ENCODE measurements at places on chromosomes 16 and 17.
A peak's percentile ranks its signal among the peaks of the same experiment; 100 is the strongest.

DNA sequence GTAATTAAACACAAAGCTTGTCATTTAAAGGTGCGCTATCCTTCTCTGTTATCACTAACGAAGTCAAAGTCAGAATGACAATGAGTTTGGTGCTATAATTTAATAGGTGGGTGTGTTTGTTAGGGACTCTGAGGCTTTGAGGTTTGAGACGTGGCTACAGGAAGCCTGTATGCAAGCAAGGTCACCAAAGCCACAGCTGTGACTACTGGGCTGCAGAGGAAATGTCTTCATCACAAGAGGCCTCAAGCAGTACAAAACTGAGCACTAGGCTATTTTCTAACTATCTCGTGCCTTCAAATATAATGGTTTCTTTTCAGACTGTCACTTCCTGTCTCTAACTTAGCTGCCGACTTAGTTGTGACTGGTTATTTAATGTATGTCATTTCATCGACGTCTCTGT, 141.2 kb downstream of the AATF start:
- DNase-seq = peak; percentile 76

GRCh38 chr17:33952425-33952824, 302.7 kb upstream of the CCL2 start:
- no peak for DNase-seq

GRCh38 chr17:3913531-3914311, 2.5 kb downstream of the P2RX1 start:
- peak; percentile 88 for DNase-seq

GRCh38 chr17:75398279-75398678, 7.2 kb downstream of the GRB2 start:
- no peak for DNase-seq

GRCh38 chr16:64983231-64983630, 138.6 kb downstream of the CDH11 start:
- no peak for DNase-seq

- DNase-seq = no peak
These were observed 228.7 kb downstream of the CDH13 start for GRCh38 chr16:82855471-82855870.

GRCh38 chr17:45052052-45052772, 780 bp upstream of the DCAKD start:
- peak; percentile 56 for DNase-seq

DNA sequence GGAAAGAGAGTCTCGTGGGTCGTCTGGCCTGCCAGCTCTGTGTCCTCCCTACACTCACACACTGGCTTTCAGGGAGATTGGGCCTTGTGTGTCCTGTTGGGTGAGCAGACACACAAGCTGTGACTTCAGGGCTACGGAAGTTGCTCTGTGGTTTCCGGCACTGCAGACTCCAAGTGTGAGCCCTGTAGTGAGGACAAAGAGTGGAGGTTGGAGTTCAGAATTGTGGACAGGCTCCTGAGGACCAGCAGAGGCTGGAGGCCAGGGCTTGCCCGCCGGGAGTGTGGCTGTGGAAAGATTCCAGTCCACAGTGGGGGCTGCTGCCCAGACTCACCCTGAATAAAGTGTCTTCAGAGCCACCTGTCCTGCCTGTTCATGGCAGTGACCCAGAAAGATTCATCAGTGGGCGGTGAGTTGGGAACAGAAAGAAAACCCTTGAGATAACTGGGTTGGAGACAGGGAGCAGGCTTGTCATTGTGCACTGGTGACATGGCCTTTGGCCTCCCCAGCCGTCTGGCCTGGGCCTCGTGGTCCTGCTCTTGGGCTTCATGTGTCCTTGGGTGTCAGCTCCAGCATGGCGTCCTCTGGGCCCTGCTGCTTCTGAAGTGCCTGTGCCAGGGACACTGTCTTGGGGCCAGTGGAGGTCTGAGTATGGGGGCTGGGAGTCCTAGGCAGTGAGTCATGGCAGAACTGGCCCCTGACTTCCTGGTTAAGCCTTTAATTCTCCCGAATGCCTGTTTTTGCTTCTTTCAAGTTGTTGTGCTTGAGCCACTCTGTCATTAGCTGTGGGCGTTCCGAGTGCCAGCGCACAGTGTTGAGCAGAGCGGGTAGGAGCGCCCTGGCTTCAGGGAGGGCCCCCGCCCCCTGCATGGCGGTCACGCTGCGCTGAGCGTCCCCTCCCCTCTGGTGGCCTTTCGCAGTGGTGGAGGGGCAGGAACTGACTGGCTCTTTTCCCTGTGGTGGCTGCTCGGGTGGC, 19.9 kb upstream of the ZNF750 start:
- peak; percentile 67 for DNase-seq

- DNase-seq = no peak
These were observed 141.8 kb downstream of the CMIP start for GRCh38 chr16:81586417-81586816.

DNA sequence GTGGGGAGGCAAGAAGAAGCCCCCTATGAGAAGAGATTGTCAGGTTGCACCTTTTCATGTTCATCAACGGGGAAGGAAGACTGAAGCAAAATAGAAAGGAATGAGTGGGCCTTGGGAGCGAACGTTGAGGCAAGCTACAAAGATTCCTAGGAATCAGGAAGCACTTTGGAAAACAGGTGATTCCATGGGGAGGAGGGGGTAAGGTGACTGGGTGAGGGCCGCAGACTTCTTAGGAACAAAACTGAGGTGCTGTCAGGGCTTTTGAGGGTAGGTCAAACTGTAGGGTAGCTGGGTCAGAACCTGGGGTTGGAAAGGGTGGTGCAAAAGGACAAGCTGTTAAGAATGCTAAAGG, 528 bp downstream of the ITFG1 start:
- DNase-seq = no peak

GRCh38 chr16:83185902-83186301, 559.1 kb downstream of the CDH13 start:
- DNase-seq = no peak

DNA sequence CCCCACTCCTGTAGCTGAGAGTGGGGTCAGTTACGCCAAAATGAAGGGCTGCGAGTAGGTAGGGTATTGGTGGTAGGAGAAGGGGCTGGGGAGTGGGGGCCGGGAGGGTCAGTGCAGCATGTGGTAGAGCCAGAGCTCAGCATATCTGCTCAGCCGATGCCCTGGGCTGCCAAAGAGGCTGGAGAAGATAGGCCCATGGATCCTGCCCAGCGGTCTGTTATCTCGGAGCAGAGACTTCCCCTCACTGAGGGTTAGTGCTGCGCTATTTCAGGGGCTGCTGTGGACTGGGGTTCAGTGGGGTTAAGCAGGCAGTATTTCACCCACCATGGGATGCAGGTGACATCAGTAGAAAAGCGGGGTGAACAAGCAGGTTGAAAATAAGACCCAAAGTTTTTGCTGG, 19.7 kb downstream of the RHBDL3 start:
- DNase-seq = no peak

DNA sequence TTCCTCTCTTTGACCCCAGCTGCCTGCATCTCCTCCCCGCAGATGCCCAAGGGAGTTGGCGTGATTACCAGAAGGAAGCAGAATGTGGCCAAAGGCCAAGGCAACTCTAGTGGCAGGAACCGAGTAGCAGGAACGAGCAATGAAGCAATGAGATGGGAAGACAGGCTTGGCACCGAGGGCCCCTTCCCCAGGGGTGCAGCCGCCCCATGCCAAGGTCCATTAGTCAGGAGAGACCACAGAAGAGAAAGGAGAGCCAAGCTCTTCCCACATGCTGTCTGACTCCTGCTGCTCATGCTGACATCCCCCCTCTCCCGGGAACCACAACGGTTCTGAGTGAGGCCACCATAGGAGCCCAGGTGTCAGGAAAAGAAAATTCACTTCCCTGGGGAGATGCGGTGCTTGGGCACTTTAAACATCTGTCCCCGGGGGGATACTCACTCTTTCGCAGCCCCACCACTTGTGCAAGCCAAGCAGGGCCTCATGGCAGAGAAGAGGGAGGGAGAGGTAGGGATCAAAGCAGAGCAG, 67.4 kb downstream of the MYO18A start:
- DNase-seq = no peak

DNA sequence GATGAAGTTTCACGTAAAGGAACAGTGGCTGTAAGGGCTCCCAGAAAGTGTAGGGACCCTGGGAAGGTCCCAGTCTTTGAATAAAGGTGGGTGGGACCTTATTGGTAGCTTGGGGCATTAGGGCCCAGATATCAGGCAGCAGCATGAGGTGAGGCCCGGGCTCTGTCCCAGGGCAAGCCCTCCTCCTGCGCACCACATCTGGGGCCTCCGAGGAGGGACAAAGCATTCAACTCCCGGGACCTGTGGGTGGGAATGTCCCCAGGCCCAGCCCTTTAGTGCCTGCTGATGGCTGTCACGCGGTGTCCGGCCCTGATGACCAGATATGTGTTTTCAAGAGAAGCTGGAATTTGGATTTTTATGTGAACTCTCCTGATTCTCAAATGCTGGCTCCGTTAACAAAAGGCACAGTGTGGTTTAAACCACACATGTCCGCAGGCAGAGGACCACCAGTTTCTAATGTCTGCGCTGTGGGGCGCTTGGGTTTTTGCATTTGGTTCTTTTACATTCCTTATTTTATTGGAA, 30.4 kb downstream of the RAI1 start:
- DNase-seq = no peak

DNA sequence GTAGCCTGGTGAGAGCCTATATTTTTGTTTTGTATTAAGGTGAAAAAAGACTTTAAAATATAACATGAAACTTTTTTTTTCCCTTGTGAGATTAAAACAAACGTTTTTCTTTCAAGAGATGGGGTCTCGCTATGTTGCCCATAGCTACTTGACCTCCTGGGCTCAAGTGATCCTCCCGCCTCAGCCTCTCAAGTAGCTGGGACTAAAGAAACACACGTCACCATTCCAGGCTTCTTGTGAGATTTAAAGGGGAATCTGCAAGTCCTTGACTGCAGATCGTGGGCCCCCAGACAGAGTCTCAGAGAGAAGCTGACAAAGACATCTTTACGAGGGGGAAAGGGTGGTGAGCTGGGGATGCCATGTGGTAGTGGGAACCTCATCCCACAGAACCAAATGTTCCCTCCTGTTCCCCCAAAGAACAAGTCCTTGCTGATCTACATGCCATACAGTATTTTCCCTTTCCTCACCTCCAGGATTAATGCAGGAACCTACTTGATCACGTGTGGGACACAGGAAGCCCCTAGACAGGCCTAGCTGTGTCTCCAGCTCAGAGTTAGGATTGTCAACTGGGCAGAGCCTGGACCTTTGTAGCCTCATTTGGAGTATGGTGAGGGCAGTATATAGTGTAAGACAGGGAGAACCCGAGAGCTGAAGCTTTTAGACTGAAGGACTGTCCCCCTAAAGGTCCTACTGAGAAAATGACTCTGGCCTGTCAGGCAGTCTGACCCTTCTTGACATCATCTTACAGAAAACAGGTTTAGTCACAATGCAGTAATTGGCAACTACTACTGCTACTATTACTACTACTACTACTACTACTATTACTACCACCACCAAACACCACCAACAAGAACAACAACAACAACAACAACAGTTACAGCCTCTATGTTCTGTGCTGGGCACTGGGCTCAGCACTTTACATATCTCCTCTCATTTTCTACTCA, 4.1 kb downstream of the MAP3K14 start:
- DNase-seq = no peak

DNA sequence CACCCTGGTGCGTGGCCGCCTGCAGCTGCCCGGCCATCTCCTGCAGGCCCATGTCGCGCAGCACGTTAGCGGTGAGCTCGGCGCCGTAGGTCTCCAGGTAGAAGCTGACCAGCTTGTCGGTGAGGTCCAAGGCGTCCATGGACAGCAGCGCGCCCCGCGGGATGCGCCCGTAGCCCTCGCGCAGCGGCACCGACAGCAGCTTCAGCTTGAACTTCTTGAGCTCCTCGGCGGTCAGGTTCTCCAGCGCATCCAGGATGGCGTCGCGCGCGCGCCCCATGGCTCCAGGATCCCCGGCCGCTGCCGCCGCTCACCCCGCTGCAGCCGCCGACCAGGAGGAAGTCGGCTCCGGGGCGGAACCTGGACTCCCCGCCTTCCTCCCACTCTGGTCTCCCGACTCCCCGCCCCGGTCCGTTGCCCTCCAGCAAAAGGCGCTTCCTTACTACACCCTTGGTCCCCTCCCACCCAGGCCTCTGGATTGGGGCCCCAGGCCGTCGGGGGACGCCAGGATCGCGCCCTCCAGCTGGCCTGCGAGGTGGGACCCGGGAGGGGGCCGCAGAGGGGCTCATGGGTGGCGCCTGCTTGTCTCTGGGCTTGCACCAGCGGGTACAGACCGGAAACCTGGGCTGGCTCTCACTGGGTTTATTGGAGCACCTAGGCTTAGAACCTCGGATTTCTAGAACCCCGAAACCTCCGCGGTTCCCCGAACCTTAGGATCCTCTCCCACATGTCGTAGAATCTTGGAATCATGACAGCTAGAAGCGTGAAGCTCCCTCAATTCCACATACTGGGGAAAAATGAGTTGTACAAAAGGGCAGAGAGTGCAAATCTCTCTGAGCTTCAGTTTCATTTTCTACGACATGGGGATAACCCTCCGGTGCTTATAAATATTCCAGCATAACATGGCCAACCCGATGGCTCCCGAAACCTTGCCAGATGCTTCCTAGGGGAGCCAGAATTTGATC, at the start of gene PYCARD:
Gene PYCARD (minus strand): TSS at position 347 of the 962 bp plus-strand sequence. CDS start 70 bp downstream, at position 277.
- peak; percentile 38 for DNase-seq

DNA sequence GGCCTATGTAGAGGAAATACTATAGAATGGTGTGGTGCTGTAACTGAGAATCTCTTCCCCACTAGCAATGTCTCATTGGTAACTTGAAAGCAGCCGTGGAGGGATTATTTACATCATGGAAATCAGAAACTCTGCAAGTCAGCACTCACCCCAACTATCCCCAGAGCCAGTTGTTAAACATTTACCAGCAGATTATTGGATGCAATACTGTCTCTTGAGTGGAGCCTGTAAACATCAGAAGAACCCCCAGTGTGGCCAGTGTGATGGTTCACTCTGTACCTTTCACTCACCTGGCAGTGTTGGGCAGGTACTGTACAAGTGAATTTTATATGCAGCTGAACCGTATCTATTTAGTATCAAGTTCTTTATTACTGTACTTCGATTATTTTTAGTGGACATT, 299.8 kb upstream of the SALL1 start:
- no peak for DNase-seq

DNA sequence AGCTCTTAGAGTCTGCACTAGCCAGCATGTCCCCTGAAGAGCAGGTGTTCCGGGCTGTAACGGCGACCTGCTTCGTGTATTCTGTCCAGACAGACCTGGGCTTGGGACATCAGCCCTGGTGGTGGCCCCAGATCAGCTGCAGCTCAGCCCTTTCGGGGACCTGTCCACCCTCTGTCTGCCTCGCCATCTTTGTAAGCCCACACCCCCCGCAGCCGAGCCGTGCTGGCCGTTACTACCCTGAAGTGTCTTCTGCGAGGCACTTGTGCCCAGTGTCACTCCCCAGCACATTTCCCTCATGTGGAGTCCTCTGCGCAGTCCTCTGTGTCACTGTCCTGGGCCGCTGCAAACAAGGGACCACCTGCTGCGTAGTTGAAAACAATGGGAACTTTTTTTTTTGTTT, 10.4 kb downstream of the CARD14 start:
- DNase-seq = no peak

GRCh38 chr17:70969521-70970034, 800.2 kb downstream of the KCNJ2 start:
- no peak for DNase-seq

- no peak for DNase-seq
These were observed 88.9 kb downstream of the SDK2 start for GRCh38 chr17:73555199-73555960.

DNA sequence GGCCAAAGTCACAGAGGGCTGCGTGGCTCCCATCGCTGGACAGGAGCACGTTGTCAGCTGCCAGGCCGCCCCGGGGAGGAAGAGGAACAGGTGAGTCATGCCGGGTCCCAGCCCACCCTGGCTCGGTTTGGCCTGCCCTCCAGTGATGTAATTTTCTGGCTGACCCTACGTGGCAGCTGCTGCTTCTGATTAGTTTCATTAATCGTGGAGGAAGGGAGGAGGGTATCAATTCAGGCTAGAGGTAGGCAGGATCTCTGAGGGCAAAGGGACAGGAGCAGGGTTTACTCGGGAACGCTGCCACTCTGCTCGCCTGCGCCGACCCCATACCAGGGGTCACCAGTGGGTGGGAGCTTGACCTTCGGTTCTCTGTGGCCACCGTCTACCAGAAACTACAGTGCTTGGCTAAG, 11.7 kb upstream of the SPATA32 start:
- DNase-seq = no peak
